ENCODE measurements at places on chromosomes 16 and 17.

- DNase-seq = no peak
These were observed 24.4 kb upstream of the EFCAB13 start for GRCh38 chr17:47299239-47299910.

DNA sequence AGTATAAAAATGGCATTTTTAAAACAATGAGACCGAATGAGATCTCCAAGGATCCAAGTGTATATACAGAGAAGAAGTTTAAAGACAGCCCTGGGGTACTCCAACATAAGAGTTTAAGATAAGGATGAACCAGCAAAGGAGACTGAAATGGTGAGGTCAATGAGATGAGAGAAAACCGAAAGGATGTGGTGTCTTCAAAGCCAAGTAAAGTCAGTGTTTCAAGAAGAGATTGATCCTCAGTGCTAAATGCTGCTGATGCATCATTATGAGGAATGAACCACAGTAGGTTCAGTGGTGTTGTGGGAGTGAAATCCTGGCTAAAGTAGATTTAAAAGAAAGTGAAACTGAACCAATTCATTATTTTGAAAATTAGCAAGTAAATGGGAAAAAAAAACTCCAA lies 38.1 kb upstream of the NLK start:
- no peak for DNase-seq

- DNase-seq = no peak
These were observed 1.2 kb upstream of the YPEL2 start for GRCh38 chr17:59330053-59330942.

DNA sequence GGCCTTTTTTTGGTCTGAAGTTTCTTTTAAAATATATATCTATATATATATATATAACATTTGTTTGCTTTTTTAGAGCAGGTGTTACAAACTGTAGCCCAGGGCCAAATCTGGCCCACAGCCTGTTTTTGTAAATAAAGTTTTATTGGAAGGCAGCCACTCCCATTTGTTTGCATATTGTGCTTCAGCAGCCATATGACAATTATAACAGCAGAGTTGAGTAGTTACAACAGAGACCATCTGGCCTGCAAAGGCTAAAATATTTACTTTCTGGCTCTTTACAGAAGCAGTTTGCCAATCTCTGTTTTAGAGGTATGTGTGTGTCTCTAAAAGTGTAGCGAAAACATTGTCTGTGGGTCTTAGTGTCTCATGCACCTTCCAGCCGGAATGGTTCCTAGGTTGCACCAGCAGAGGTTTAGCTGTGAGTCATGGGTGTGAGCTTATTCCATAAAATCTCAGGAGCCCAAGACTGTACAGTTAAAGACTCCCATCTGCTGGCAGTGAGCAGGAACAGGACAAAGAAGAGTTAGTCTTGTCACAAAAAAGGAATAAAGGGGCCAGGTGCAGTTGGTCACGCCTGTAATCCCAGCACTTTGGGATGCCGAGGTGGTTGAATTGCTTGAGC lies 23.8 kb downstream of the LCMT1 start:
- no peak for DNase-seq
